Right lung (tissue), 10 donors: ENCODE measurements at places on chromosomes 4 and X. TPM values are rescaled to one million over a fixed set of nuclear protein-coding genes. Genes with fewer than 3 reads are reported as not detected.

The CXorf49B gene
- polyA plus RNA-seq: not detected

The SPANXD gene
- not detected for polyA plus RNA-seq

The BANK1 gene
- polyA plus RNA-seq: 2.6 TPM

The CRMP1 gene
- polyA plus RNA-seq: 62.4 TPM

The TEC gene
- polyA plus RNA-seq: 6.8 TPM

The VEGFC gene
- 18.2 TPM for polyA plus RNA-seq

The PRDM5 gene
- 29.6 TPM for polyA plus RNA-seq

The TIMM17B gene
- polyA plus RNA-seq: 34.9 TPM

The FAM9C gene
- 2.5 TPM for polyA plus RNA-seq

The ASB5 gene
- polyA plus RNA-seq: 0.10 TPM

The GABRE gene
- polyA plus RNA-seq: 14.5 TPM

The RHOXF1 gene
- polyA plus RNA-seq: 0.39 TPM

The RPS6KA6 gene
- 11.4 TPM for polyA plus RNA-seq

The RAB33A gene
- polyA plus RNA-seq: 1.4 TPM

The RAB40AL gene
- polyA plus RNA-seq: 0.37 TPM

The FOXR2 gene
- polyA plus RNA-seq: not detected

The TEX13D gene
- polyA plus RNA-seq: not detected

The CXCL1 gene
- polyA plus RNA-seq: 2.0 TPM

The UGT2A1 gene
- polyA plus RNA-seq: not detected

The MID1 gene
- 28.2 TPM for polyA plus RNA-seq

The GIMD1 gene
- not detected for polyA plus RNA-seq

The TMEM47 gene
- polyA plus RNA-seq: 29.7 TPM

The GLRA3 gene
- polyA plus RNA-seq: not detected

The GK gene
- 8.9 TPM for polyA plus RNA-seq

The MSX1 gene
- polyA plus RNA-seq: 2.2 TPM

The SLITRK4 gene
- polyA plus RNA-seq: 0.97 TPM

The RNF212 gene
- 8.6 TPM for polyA plus RNA-seq
